ENCODE measurements at places on chromosomes 12 and 14.

- DNase-seq = no peak
Observed at GRCh38 chr14:100856056-100856950, 30.4 kb downstream of the MEG3 start.

DNA sequence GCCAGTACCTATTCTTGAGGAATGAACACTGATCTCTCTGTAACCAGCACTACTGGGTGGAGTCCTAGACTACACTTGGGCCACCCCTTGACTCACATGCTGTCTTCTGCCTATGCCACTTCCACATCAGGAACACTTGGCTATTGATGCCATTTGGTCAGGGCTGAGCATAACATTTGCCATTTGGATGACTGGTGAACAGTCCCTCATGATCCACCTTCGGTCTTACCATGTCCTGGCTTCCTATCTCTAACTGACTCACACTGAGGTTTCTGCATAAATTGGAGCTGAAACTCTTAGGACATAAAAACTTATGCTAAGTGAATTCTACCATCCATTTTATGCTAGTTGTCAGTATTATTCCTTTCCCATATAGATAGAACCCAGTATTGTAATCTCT lies 91.7 kb upstream of the PELI2 start:
- DNase-seq = no peak

DNA sequence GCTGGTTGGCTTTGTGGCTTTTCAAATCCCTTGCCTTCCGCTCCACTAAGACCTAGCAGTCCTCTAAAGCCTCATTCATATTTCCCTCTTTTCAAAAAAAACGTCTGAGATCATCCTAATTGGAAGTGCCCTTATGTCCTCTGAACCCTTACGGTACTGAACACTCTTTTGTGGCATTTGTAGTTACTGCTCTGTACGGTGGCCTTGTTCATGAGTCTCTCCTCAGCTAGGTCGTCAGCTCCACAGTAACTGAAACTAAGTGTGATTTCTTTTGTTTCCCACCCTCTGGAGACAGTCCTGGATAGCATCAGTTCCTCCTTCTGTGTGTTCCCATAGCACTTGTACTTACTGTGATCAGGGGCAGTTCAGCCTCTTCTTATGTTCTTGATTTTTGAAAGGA lies 49.7 kb downstream of the DAAM1 start:
- no peak for DNase-seq

DNA sequence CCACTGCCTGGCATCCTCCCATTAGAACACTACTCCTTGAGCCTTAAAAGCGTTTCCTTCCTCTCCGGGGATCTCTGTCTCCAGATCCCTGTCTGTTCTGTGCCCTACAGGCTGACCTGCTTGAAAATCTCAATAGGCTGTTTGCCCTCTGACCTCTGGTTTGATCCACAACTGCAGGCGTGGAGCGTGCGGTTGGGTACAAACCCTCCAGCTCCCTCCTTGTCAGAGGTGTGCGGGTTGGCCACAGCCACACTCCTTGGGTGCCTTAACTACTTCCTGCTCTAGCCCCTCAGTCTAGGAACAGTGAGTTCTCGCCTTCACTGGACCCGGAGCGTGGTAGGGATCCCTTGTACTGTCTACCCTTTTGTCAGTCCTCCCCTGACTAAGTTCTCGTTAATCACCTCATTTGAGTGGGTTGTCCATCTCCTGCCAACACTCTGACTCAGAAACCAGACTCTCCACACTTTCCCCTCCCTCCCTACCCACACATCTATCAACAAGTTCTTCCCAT lies 33.1 kb downstream of the CMKLR1 start:
- DNase-seq = no peak

- no peak for DNase-seq
Observed at GRCh38 chr12:61385771-61386170, 874.4 kb upstream of the USP15 start.

DNA sequence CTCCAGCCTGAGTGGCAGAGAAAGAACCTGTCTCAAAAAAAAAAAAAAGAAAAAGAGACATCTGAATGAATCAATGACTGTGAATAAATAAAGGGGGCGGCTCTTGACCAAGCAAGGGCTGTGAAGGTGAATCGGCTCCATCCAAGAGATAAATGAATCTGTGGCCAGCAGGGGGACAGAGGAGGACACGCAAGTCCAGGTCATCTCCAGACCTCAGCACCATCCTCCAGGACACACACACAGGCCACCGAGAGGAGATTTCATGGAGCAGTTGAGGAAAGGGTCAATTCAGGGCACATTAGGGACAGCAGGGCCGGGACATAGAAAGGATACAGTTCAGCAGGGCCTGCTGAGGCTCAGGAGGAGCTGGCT lies 21.6 kb downstream of the TRPV4 start:
- DNase-seq = no peak

DNA sequence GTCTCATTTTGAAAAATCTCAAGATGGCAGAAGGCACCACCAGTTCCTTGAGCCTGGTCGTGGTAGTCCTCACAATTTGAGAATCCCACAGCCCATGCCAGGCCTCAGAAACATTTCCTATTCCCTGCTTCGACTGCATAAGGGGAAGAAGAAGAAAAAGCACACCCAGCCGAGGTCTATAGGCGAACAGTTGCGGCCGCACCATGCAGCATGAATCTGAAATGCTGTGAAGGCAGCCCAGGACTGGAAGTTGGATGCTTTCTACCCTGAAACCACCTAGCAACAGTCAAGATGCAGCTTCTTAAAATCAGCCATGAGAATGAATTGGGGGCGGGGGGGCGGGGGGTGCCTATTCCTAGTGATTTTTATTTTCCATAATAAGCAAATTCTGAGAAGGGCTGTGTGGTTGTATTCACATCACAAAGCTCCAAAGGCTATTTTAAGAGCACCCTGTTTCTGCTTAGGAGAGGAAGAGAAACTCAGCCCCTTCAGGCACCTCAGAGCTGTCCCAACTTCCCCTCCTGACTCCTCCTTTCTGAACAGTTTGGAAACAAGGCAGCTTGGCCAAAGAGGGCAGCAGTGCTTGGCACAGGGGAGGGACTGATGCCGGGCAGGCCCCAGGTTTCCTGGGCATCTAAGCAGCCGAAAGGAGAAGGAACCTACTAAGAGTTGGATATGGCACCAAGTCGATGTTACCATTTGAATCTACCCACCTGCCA lies 172.5 kb upstream of the FOXN3 start:
- no peak for DNase-seq

DNA sequence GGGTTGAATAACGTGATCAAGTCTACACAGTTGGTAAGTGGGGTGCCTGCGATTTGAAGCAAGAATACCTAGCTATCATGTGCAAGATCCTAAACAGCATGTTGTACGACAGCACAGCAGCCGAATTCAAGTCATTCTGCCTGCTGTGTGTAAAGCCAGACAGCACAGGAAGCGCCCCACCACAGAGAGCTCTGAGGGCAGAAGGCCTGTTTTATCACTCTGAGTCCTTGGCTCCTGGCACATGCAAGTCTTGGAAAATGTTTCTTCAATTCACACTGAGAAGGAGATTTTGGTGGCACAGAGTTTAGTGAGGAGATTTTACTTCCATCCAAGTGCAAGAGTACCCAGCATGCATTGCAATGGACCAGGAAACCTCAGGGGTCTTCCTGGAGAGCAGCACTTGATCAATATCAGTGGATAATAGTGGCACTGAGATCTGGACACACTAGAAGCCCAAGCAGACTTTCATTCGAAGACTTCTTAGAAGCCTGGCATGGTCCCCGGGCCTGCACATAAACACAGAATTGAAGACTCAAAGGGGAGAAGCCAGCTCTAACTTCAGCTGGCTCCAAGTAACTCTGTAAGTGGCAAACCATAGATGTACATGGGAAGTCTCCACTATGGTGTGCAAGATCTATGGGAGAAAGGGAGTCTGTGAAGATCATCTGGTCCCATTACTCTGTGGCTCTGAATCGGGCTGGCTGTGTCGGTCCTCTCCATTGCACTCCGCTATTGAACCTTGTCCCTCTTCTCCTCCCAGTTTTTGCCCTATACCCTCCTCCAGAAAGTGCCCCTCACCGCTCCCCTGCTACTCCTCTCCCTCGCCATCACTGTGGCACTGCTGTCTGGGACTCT lies 1.5 kb upstream of the KRT1 start:
- DNase-seq = no peak

GRCh38 chr12:108119126-108119973 lies 9.7 kb upstream of the WSCD2 start:
- DNase-seq = no peak

GRCh38 chr14:81960781-81961180 lies 427.1 kb upstream of the SEL1L start:
- DNase-seq = no peak

- no peak for DNase-seq
Observed at GRCh38 chr14:106530423-106531107, 1004.2 kb downstream of the TMEM121 start.

DNA sequence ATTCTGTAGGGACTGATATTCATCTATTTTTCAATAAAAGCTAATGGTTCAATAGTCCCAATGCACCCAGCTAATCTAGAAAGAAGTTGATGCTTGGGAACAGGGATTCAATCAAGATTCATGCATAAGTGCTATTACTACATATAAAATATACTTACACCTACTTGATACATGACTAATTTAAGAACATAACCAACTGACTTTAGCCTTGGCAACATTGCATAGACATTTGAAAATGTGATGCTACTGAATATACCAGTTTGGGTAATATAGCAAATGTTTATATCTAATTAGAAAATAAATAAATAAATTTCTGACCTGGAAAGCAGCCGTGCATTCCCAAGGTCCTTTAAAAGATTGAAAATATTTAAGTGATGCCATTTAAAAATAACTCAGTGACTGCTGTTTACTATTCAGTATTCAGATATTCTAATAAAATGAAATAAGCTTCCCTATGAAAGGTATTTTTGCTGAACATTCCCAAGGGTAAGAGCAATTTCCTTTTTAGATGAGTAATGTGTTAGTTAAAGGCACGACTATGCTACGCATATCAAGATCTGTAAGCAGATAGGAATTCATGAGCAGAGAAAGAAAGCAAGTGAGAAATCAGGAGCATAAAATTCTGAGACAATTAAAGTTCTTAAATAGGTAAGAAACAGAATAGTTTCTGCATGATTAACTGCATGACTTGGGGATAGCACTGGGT lies 160.6 kb upstream of the SYT1 start:
- DNase-seq = no peak

DNA sequence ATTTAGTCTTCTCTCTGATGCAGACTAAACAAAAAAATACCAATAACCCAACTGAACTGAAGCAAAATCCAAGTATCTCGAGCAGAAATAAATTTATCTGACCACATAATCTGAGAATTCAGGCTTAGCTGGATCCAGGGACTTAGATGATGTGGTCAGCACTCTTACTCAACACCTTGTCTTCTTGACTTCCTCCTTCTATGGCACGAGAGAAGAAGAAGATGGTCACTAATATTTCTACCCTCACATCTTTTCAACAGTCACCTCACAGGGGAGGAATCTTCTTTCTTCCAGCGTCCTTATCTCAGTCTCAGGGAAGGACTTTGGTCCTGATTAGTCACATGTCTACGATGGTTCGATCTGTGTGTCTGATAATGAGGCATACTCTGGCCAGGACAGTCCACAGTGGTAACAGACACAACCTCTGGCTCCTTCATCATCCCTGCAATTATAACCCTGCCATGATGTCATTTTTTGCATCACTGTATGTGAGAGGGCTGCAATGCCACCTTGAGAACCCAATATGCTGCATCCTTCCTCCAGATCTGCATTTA lies 15.8 kb downstream of the RGS6 start:
- DNase-seq = no peak

DNA sequence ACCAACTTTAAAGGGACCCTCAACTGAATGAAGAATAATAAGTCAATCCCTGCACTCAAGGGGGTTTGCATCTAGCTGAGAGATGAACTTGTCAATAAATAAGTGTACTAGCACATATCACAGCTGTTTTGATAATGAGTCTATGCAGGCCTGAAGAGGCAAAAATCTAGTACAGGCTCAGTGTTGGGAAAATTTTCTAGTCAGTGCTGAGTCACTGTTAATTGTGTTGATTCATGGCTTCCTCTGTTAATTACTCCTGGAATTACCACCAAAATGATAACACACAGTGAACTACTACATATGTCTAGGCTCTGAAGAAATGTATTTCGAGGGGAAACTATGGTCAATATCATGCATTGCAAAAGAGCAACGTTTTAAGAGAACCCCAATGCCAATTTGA lies 18.9 kb downstream of the SNRPF start:
- no peak for DNase-seq

GRCh38 chr12:132569856-132570480 lies 40.4 kb downstream of the LRCOL1 start:
- no peak for DNase-seq

DNA sequence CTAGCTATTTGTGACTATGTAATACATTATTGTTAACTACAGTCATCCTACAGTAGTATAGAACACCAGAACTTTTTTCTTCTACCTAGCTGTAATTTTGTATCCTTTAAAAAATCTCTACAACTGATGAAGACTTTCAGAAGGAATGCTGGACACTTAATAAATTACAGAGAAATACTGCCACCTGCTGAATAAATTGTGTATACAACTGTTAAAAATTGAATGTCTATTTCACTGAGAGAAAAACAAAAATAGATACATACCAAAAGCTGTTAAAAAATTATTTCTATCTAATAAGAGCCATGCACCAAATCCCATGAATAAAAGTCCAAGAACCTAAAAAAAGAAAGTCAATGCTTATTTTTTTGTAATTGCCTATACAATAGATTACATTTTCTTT lies 6.6 kb downstream of the TSPAN19 start:
- DNase-seq = peak; percentile 10

DNA sequence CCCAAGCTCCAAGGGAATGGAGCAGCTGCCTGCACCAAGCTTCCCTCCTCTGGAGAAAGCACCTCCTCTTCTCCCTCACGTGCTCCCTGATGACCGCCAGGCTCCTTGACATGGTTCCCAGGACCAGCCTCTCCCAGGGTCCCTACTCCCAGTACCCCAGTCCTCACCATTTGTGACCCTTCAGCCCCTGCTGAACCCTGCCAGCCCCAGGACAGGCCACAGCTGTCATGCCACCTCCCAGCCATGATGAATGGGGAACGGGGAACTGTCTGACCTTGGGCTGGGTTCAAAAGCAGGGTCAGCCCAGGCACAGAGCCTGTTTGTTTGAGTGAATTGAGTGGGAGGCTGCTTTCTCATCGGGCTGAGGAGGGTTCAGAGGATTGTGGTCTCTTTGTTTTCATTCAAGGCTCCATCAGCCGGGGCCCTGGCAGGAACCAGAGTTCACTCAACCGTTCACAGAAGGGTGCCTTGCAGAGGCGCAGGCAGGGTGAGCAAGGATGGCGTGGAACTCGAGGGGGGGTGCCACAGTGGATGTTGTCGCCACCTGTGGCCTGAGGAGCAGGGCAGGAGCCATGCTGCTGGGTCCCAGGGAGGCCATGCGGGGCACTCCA lies 344.5 kb upstream of the SFSWAP start:
- DNase-seq = no peak

- DNase-seq = no peak
Observed at GRCh38 chr14:99601361-99601831, 2.6 kb downstream of the CCDC85C start.
